ENCODE measurements at places on chromosomes 6 and 20. TPM values are rescaled to one million over a fixed set of nuclear protein-coding genes. Genes with fewer than 3 reads are reported as not detected.

DNA sequence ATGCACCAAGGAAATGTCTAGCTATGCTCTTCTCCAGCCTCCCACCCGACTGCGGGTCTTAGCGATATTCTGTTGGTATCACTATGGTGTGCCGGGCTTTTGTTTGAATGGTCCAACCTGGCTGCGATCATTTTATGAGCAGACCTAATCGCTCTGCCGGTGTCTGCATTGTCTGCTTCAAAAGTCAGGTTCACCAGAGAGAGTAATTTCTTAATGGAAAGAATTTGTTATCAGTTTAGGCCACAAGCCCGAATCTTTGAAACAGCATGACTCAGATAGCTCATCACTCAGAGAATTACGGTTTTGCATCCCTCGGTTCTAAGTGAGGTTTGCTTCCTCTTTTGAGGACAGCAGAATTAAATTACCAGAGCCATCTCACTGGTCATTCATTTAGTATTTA lies 521.0 kb upstream of the ARID1B start:
- no peak for DNase-seq

DNA sequence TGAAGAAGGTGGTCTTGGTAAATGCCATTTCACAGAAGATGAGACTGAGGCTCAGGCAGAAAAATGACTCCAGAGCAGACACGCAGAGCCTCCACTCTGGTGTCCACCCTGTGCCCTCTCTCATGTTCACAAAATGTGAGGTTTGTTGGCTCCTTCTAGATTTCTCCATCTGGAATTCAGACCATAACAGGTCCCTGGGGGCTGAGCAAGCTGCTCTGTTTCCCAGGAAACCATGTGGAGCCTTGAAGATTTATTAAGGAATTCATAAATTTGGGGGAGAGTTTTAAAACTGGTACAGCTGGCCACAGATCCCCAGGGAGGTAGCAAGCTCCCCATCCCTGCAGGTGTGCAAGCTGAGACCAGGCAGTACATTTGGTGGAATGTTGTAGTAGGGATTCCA lies 38.8 kb upstream of the SIRPA start:
- DNase-seq = no peak

GRCh38 chr6:89985751-89986493 lies 91.7 kb downstream of the GJA10 start:
- DNase-seq = peak; percentile 42

NDRG3 gene
- 25.8 TPM for total RNA-seq

PAX1 gene
- not detected for total RNA-seq

GRCh38 chr6:104789770-104790190 lies 69.9 kb downstream of the HACE1 start:
- no peak for DNase-seq

TTLL9 gene
- not detected for total RNA-seq

PPP1R3G gene
- total RNA-seq = 7.4 TPM

LY86 gene
- total RNA-seq = 2.4 TPM

DNA sequence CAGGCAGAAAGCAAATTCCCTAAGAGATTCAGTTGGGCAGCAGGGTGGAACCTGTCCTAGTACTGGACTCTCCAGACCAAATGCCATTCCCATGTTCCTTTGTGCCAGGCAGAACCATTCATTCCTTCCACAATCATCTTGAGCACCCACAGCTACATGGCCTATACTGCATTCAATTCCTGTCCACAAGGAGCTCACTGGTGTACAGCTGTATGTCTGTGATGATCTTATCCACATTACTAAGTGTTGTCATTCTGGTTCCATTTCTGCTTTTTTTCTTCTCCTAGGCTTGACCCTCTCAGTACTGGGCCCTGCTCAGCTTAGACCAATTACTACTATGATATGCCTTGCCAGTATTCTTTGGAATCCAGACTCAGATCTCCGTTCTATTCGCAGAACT lies 27.5 kb downstream of the MAN1A1 start:
- no peak for DNase-seq

DNA sequence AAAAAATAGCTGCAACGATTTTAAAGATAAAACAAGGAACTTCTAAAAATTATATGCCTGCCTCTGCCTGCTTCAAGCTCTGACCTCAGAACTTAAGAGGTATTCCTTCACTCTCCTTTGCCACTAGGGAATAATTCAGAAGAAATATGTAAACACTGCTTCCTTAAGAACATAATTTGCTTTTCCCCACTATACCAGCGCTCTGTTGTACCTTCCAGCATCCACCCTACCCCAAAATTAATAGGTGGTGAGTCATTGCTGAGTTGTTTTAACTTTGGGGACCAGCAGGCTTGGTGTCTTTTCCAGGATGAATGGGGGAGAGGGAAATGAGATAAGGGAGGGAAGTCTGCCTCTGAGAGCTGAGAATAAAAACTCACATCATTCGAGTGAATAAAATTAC lies 107.7 kb upstream of the ATXN1 start:
- DNase-seq = no peak

SF3B5 gene
- total RNA-seq = 122 TPM

DNA sequence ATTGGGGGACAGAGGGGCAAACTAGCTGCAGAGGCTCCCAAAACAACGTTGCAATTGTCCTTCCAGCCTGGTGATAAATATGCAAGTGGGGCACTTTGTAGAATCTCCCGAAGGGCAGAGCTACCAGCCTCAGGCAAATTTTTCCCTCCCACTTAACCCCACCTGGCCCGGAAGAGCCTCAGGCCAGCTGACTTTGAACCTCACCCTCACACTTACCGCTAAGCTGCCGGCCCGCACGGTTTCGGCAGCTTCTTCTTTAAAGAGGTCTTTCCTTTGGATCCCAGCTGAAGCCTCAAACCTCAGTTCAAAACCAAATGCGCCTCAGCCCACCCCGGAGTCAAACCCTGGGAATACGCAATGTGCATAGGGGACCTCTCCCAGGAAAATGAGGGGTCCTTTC lies 2.5 kb downstream of the OVOL2 start:
- no peak for DNase-seq

DNA sequence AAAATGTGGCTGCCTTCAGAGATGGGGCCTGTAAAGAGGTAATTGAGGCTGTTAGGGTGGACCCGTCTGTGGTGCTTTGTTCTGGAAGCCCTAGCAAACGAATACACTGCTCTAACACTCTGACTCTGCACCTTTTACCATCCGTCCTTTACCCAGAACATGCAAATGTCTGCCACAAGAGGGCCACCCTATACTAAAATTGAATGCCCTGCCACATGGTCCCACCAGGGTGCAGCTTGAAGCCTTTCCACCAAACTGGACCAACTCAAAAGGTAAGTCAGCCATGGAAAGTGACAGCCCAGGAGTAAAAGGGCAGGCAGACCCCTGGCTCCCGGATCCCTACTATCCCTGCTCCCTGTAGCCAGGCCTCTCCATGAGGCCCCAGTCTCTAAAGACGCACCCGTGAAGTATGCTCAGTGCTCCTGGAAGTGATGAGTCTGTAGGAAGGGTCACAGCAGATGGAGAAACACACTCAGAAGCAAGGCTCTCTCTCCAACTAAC lies 5.8 kb upstream of the BFSP1 start:
- DNase-seq = peak; percentile 72

- no peak for DNase-seq
Measured at GRCh38 chr20:52439375-52439774, 247.8 kb upstream of the ZFP64 start.

REM1 gene
- 3.2 TPM for total RNA-seq

DNA sequence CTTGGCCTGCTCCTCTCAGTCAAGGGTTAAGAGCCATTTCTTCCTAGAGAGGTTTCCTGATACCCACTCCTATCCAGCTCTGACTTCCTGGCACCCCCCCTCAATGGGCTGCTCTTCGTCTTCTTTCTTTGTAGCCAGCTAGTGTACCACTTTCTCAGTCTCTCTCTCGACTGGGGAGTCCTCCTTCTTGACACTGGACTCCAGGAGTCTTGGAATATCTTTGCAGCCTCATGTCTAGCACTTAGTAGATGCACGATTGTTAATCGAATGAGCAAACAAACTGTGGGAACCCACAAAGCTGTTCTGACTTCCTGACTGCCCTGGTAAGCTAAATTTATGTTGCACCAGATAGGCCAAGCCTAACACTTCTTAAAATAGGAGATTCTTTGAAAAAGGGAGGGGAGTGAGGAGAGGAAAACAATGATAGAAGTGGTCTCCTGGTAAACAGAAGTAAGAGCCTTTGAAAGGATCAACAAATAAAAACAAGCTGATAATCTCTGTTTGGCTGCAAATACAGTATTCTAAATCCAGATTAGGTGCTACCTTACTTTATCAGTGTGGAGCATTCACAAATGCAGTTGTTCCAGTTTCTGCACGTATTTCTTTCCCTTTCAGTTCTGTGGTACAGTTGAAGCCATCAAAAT lies 160.1 kb upstream of the CITED2 start:
- DNase-seq = no peak

PRPH2 gene
- total RNA-seq = 1.1 TPM

GRCh38 chr6:53360093-53360912 lies 11.6 kb upstream of the ELOVL5 start:
- DNase-seq = no peak

GABRR2 gene
- 0.97 TPM for total RNA-seq

CYP39A1 gene
- total RNA-seq = 5.4 TPM

GRCh38 chr6:15462256-15462655 lies 200.6 kb downstream of the DTNBP1 start:
- no peak for DNase-seq

- no peak for DNase-seq
Measured at GRCh38 chr20:43831481-43832065, 83.1 kb upstream of the TOX2 start.

DNA sequence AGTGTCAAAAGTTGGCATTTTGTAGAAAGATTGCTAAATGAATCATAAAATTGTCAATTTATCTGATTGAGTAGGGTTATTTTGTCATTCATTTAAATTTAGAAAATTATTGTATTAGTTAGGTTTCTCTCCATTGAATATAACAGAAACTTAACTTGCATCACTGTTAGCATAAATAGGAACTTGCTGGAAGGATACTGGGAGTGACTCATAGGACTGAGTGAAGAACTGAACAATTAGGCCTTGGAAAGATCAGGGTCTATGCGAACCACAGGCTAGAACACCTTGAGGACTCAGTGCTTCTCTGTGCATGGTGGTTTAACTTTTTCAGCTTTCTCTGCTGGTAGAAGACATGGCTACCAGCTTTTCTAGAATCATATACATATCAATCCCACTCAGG lies 67.7 kb upstream of the IFNGR1 start:
- DNase-seq = no peak

- no peak for DNase-seq
Measured at GRCh38 chr6:117072781-117073180, 192.6 kb upstream of the VGLL2 start.

FILIP1 gene
- total RNA-seq = 86.3 TPM

RIPOR2 gene
- total RNA-seq = 5.4 TPM

GRCh38 chr6:136012198-136012887 lies 160.8 kb downstream of the PDE7B start:
- no peak for DNase-seq

- DNase-seq = no peak
Measured at GRCh38 chr20:6168204-6168603, 45.4 kb upstream of the FERMT1 start.

HECA gene
- total RNA-seq = 36.9 TPM

FAM135A gene
- 15.4 TPM for total RNA-seq

DNA sequence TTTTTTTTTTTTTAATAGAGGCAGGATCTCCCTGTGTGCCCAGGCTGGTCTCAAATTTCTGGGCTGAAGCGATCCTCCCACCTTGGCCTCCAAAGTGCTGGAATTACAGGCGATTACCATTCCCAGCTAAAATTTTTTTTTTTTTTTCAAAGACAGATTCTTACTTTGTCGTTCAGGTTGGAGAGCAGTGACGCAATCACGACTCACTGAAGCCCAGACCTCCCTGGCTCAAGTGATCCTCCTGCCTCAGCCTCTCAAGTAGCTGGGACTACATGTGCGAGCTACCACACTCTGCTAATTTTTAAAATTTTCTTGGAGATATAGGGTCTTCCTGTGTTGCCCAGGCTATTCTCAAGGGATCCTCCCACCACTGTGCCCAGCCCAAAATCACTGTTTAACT lies 58.0 kb upstream of the MYO6 start:
- no peak for DNase-seq

DNA sequence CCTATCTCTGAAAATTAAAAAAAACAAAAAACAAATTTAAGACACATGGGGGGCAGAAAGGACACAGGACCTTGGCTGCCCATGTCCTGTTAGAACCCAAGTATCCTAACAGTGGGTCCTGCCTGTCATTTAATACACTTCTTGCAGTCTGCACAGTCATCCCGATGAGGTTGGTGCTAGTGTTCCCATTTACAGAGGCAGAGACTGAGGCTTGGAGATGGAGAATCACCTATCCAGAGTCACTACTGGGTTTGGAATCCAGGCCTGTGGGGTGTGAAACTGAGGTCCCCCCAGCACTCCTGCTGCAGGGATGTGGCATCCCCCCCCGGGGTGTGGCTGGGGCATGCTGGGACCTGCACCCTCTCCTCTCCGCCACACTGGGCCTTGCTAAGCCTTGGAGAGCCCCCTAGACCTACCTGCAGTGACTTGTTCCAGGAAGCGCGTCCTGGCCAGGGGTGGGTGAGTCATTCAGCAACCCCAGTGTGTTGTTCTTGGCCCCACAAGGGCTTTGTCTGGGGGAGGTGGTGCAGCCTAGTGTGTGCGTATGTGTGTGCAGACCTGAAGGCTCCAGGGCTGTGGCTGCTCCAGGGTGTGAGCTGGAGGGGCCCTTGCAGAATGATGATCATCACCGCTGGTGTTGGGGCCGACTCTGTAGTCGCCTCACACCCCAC lies 49.7 kb downstream of the BCAS4 start:
- peak; percentile 48 for DNase-seq

DNA sequence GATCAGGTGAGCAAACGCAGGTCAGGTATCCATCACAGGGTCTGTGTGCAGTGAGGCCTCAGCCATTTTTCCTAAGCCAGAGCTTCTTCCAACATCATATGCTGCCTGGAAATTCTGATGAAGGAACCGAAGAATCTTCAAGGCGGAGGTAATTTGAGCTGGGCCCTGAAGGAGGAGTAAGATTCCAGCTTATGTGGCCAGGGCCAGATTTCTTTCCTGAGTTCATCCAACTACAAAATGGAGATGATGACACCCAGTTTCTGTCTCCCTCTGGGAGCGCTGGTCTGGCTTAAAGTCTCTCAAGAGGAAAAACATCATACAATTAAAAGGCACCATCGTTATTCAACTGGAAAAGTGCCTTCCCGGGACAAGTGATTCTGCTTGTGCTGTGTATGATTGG lies 6.9 kb upstream of the MANBAL start:
- DNase-seq = no peak

Data from left cardiac atrium (tissue), 4 donors.